ENCODE measurements at places on chromosomes 3 and 15.
A peak's percentile ranks its signal among the peaks of the same experiment; 100 is the strongest.

DNA sequence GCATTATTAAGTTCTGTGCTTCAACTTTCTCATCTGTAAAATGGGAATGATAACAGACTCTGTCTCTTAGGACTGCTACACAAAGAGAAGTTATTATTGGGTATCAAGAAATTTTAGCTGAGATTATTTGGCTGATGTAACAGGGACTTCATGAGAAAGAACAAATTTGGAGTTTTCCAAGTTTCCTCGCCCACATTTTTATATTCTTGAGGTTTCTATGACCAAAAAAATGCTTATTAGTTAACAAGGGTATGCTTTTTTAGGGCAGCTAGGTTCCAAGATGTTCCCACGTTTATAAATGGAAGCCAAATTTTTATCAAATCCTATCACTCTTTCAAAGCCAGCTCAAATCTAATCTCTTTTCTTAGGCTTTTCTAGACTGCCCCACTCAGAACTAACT lies 50.6 kb upstream of the C3orf80 start:
- no peak for DNase-seq

- no peak for DNase-seq
Measured at GRCh38 chr15:68808770-68809169, 11.9 kb downstream of the ANP32A start.

DNA sequence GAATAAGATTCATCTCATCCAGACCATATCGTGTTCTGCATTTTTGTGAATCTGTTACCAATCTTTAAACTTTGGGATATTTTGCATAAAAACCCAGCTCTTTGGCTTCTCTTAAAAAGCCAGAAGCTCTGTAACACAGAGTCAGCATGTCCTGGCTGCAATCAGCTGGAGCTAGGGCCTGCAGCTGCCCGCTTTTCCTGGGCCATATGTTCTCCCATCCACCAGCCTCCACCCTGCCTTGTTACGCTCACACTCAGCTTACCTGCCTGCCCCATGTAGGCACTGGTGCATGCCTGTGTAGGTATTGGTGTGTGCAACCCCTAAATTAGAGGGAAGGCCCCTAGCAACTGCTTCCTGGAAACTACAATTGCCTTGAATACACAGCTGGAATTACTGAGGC lies 48.2 kb downstream of the CRYGS start:
- DNase-seq: no peak

DNA sequence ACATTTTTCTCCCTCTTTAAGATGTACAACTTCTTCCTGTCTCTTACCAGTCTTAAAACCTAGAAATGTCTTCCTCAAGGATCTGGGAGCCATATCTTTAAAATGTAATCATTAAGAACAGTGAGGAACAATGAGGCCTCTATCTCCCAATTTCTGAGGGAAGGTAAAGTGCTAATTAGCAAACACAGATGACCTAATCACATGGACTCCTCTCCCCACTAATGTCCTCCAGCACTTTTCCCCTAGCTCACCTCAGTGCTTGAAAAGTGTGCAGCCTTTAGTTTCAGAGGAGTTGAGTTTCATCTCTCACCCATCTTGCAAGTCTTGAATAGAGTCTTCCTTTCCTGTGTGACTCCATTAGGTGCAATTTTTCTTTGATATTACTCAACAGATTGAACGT lies 771.0 kb downstream of the PDCD6IP start:
- DNase-seq: no peak

GRCh38 chr15:50189633-50190032 lies 7.6 kb downstream of the SLC27A2 start:
- DNase-seq: no peak

- no peak for DNase-seq
Measured at GRCh38 chr3:4730719-4731118, 237.6 kb downstream of the ITPR1 start.

GRCh38 chr15:32803631-32804030 lies 85.8 kb downstream of the GREM1 start:
- DNase-seq: no peak

- DNase-seq: peak; percentile 62
Measured at GRCh38 chr3:197487911-197488391, 67.8 kb downstream of the BDH1 start.

DNA sequence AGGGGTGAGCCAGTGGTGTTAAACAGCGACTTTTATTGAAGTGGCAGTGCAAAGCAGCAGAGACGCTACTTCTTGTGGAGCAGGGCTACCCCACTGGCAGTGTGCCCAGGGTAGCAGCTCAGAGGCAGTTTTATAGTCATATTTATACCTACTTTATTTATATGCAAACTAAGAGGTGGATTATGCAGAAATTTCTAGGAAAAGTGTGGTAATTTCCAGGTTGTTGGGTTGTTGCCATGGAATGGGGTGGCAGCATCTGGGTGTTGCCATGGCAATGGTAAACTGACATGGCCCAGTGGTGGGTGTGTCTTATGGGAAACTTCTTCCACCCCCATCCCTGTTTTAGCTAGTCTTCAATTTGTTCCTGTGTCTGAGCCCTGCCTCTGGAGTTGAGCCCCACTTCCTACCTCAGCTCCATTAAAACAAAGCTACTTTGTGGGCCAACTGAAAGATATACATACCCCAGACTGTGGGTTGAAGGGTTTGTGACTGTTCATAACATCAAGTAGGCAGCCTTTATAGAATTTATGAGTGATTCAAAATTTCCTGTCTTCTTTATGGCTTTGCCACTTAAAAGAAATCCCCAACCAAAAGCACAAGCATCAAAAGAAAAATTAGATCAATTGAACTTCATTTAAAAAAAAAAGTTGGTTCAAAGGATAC lies 60.3 kb downstream of the EBLN2 start:
- DNase-seq: no peak

- DNase-seq: peak; percentile 33
Measured at GRCh38 chr3:162138509-162138908, 641.9 kb downstream of the OTOL1 start.

DNA sequence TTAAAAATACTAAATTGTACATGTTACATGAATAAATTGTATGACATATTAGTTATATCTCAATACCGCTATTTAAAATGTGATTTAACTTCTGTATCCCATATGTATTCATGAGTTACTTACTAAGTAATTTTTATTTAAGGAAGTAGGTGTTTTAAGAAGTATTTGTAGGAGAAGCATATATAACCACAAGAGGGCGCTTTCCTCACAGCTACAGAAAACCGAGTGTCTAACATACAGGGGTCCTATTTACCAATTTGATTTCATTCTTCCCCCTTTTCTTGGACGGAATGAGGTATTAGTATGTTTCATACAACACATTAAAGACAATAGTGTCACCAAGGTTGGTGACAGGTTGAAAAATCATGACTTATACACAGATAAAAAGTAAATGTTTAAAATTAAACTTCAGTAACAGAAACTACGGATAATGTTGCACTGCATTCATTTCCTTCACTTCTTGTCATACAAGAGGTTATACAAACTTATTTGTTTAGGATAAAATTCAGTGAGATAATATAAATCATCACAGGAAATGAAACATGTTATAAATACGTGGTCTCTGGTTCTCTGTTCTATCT lies 253.6 kb downstream of the MAGI1 start:
- DNase-seq: no peak

- no peak for DNase-seq
Measured at GRCh38 chr3:152151216-152151876, 117.4 kb upstream of the MBNL1 start.

- no peak for DNase-seq
Measured at GRCh38 chr3:81995329-81995728, 233.9 kb upstream of the GBE1 start.

GRCh38 chr15:95329362-95329761 lies 1001.1 kb upstream of the NR2F2 start:
- DNase-seq: no peak

GRCh38 chr3:132730891-132731580 lies 8.8 kb upstream of the NPHP3 start:
- no peak for DNase-seq

DNA sequence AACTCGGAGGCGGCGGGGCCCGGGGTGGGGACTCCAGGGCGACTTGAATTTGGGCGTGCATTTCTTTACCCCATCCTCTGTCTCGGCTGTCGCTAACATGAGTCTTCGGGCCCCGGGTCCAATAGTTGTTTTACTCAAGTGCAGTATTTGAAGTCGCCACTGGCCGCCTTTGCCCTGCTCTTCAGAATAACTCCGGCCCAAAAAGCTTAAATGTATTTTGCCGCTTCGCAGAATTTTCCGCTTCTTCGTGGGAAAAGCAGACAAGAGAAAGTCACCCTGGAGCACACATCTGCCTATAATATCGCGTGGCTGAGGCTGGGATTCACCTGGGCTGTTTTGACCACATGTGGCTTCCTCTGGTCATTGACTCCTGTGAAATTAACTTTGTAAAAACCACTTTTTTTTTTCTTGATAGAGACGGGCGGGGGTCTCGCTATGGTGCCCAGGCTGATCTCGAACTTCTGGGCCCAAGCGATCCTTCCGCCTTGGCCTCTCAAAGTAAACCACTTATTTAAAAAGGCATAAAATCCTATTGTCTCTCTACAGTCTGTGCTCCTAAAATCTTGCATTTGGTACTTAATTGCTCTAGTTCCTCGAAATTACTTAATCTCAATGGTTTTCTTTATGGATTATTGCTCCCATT lies 676 bp downstream of the CNOT10 start:
- no peak for DNase-seq

GRCh38 chr15:33587773-33588172 lies 277.0 kb downstream of the RYR3 start:
- DNase-seq: no peak

DNA sequence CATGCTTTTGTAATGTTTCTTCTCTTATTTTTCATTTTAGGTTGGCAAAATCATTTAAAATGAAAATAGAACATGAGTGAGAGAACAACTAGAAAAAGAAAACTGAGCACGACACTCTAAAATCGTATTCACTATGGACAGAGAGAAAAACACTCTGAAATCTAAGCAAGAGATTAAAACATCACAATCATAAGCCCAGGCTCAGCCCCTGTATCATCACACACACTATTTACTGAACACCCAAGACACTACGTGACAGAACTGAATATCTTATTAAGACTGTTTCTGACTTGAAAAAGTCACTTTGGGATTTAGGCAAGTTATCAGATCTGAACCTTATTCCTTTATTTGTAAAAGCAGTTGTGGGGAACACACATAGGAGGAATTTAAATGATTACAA lies 82.6 kb upstream of the PLXND1 start:
- no peak for DNase-seq

GRCh38 chr3:9222049-9222448 lies 27.4 kb downstream of the SRGAP3 start:
- DNase-seq: no peak

GRCh38 chr15:88655800-88656488 lies 17.1 kb downstream of the ISG20 start:
- no peak for DNase-seq

DNA sequence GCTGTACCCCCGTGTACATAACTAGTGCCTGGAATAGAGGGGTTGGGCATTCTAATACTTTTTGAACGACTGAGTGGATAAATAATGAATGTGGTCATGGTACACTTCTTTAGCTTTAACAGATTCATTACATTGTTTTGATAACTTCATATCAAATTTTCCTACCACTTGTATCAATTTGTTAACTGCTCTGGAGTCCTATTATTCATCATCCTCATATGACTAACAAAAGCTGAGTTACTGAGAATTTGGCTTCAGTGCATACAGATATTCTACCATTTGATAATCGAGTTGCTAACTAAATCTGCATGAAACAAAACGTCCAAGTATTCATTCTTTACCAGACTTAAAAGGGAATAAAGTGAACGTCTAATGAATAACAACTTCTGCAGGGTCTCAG lies 31.7 kb downstream of the FRMD5 start:
- no peak for DNase-seq

- DNase-seq: no peak
Measured at GRCh38 chr3:50972029-50972428, 297.3 kb downstream of the DOCK3 start.

DNA sequence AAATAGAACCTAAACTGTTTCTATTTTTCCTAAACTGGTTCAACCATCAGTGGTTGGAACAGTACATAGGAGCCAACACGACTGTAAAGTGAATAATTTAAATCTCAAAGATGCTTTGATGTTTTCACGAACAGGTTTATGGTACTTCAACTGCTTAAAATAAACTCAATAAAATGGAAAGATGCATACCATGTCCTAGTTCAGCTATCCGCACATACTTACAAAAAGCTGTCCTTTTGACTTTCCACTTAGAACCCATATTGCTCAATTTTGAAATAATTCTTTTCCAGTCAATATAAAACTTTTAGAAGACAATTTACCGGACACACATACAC lies 902 bp downstream of the CMTM6 start:
- DNase-seq: no peak

- DNase-seq: no peak
Measured at GRCh38 chr15:70505936-70506912, 257.1 kb downstream of the UACA start.

- DNase-seq: no peak
Measured at GRCh38 chr15:42716626-42717025, 20.3 kb downstream of the CDAN1 start.

DNA sequence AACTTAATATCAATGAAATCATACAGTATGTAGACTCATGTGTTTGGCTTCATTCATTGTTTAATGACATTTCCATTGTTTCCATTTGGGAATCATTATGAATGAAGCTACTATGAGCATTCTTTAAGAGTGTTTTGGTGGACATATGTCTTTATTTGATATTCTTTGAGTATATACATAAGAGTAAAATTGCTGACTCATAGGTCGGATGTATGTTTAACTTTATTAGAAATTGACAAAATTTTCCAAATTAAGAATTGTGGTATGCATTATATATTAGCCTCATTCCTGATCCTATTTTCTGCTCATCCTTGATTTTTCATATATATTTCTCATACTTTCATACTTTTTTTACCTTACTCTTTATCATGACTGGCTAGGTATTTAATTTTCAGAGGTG lies 28.7 kb upstream of the CMC1 start:
- DNase-seq: no peak

DNA sequence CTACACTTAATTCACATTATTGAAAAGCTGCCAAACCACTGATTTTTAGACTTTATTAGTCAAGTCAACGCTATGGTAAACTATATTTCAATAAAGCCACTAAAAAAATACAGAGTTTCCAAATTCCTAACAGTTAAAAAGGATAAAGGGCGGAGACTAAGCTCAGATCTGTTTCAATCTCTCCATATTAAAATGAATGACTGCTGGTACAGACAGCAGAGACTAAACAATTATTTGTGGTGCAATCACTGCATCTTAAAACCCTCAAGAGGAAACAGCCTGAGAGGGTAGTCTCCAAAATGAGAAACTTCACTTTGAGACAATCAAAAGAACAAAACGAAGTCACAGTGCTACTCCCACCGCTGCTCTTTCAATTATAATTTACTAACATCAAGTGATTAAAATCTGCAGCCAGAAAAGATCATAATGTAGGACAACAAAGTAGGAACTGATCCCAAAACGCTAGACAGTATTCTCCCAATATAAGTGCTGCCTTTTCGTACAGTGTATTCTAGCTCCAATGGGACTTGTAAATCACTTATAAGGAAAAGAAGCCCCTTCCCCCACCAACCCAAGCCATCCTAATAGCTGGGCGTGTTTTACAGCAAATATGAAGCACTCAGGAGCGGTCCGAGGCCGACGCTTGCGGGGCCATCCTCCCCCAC lies 1.2 kb downstream of the UBP1 start:
- DNase-seq: no peak

Data from gastrocnemius medialis (tissue), 4 donors.